Fibroblast of upper back skin (primary cell): ENCODE measurements at places on chromosomes 5 and 9.

GRCh38 chr9:110977259-110977709 lies 61.0 kb downstream of the LPAR1 start:
- DNase-seq: peak; percentile 85

- no peak for DNase-seq
These were observed 16.1 kb downstream of the NOTCH1 start for GRCh38 chr9:136529516-136530460.

GRCh38 chr9:94895668-94896067 lies 169.2 kb downstream of the AOPEP start:
- DNase-seq: no peak

DNA sequence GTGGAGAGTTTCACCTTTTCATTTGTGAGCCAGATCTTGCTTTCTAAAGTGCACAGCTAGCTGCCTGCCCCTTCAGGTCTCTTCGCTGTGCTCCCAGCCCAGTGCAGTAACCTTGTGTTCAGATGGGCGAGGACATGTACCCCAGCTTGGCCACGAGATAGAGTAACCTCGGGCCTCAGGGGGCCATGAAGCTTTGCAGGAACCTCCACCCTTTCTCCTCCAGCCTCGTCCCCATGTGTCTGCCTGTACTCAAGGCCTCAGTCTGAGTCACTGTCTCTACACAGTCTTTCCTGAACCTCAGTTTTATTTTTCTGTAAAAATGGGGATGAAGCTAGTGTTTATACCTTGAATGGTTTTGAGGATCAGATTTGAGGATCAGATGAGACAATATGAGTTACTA lies 37.9 kb downstream of the ERGIC1 start:
- DNase-seq: no peak

- DNase-seq: no peak
These were observed 115.1 kb downstream of the GABBR2 start for GRCh38 chr9:98593354-98594253.

- DNase-seq: no peak
These were observed 201.2 kb downstream of the ADCY2 start for GRCh38 chr5:7597059-7597642.

GRCh38 chr9:127580366-127580765 lies 31.7 kb upstream of the STXBP1 start:
- no peak for DNase-seq

- no peak for DNase-seq
These were observed 44.6 kb downstream of the JAKMIP2 start for GRCh38 chr5:147737921-147738320.

DNA sequence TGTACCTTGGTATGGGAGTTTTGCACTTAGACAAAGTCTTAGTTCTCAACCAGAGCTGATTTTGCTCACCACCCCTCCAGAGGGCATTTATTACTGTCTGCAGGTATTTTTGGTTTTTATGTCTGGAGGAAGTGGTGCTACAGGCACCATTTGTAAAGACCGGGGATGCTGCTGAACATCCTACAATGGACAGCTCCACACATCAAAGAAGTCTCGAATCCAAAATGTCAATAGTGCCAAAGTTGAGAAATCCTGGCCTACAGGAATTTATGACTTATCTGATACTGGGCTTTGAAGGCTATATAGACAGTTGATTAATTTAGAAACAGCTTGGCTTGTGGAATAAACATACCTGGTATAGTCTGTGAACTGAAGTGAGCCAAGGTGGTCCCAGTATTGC lies 137.5 kb downstream of the PIP5K1B start:
- DNase-seq: no peak

- no peak for DNase-seq
These were observed 647.3 kb upstream of the GRAMD2B start for GRCh38 chr5:125775896-125776295.

DNA sequence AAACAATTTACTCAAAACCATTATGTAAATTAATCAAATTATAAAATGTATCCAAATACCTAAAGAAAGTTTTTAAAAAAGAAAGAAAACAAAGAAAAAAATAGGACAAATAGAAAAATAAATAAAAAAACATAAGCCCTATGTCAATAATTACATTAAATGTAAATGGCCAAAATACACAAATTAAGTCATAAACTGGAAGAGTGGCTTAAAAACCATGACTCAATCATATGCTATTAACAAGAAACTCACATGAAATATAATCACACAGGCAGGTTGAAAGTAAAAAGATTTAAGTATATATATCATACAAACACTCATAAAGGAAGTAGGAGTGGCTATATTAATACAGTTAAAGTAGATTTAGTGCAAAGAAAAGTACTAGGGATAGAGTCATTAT lies 95.3 kb downstream of the PRELID2 start:
- DNase-seq: no peak

- no peak for DNase-seq
These were observed 21.2 kb downstream of the CAST start for GRCh38 chr5:96683392-96683791.

DNA sequence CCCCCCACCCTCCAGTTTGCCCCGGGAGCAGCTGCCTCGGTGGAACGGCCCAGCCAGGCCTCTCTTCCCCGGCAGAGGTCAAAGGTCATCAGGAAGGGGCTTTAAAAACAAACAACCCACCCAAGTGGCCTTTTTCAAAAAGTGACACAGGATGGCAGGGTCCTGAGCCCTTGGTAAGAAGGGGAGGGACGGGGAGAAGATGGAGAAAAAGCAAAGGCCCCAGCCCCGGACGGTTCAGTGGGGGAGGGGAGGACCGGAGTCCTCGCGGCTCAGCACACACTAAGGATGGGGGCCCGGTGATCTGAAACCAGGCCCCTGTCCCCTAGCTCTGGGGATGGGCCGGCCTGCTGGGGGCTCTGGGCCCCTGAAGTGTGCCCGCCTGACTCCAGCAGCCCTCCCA lies 1.1 kb downstream of the PRRX2 start:
- DNase-seq: no peak

- DNase-seq: peak; percentile 23
These were observed 289.5 kb upstream of the IL12B start for GRCh38 chr5:159619826-159620225.

- DNase-seq: no peak
These were observed 40.2 kb downstream of the NLN start for GRCh38 chr5:65762234-65762633.

DNA sequence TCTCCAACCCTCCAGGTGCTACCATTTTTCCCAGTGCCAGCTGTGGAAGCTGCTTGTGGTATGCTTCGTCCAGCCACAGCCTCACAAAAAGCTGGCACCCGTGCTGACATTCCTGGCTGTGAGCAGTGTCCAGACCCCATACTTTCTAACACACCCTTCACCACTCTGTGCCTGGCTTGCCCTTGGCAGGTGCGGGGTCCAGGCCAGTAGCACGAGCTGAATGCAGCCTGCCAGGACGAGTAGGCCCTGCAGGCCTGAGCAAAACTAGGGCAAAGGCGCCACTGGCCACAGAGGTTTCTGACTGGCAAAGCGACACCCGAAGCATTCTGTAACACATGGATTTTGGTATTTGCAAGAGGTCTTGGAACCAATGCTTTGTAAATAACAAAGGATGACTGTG lies 26.0 kb upstream of the GHR start:
- no peak for DNase-seq

DNA sequence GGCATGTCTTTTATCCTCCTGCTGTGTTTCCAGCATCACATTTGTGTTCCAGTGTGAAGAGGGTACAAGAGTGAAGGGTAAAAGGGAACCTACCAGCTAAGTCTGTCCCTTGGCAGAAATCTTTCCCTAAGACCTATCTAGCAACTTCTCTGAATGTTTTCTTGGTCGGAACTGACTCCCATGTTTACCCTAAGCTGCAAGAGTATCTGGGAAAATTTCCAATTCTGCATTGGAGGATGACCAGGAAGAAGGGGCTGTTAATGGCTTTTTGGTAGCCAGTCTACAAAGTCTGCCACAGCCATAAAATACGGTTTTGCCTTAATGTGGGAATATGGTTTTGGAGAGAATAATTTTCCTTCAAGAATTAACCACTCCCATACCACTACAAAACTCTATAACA lies 75.1 kb downstream of the MAST4 start:
- DNase-seq: peak; percentile 9

DNA sequence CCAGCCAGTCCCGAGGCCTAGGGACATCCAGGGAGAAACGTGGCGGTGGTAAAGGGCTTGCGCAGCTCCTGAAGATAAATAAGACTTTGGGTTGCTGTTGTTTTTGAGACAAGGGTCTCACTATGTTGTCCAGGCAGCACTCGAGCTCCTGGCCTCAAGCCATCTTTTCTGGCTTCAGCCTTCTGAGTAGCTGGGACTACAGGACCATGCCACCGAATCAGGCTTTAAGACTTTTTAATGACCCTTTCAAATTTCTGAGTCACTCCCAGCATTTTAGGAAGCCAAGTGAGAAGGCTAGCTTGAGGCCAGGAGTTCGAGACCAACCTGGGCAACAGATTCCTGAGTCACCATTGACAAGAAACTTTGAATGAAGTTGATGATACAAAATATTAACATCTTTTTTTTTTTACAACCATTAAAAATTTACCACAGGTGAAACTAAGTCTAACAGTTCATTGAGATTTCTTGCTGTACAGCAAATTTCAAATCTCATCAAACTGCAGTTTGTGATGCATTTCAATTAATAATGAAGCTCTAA lies 817 bp upstream of the GNE start:
- DNase-seq: peak; percentile 6

GRCh38 chr5:132024789-132025402 lies 13.4 kb upstream of the ACSL6 start:
- no peak for DNase-seq

DNA sequence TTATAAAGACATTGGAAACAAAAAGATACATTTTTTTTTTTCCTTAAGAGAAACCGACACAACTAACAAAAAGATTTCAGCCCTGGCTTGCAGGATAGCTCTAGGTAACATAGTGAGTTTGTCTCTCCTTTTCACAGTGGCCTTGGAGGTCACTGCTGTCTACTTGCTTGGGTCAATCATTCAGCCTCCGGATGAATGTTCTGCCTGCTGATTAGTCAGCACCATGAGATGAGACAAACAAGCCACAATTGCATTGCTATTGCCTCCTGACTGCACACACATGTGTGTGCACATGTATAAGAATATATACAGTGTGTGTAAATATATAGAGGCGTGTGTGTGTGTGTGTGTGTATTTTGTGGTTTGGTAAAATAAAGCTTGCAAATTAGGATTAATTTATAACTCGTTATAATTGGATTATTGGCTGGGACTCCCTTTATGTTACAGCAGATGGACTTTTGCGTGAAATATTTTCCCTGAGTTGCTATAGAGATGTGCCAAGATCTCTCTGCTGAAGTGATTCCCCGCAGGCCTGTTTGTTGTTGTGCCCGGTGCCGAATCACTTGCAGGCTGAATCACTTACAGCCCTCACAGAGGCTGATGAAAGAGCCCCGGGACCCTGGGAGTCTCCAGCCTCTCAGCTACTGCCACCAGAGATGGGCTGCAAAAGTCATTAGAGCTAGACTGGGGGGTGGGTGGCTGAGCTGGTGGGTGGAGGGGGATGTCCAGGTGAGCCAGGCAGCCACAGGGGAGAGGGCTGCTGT lies 161.2 kb downstream of the FGF18 start:
- peak; percentile 57 for DNase-seq

- peak; percentile 73 for DNase-seq
These were observed 56.1 kb downstream of the MEF2C start for GRCh38 chr5:88826646-88827585.

- no peak for DNase-seq
These were observed 3.1 kb upstream of the SLC27A6 start for GRCh38 chr5:128962211-128962610.

DNA sequence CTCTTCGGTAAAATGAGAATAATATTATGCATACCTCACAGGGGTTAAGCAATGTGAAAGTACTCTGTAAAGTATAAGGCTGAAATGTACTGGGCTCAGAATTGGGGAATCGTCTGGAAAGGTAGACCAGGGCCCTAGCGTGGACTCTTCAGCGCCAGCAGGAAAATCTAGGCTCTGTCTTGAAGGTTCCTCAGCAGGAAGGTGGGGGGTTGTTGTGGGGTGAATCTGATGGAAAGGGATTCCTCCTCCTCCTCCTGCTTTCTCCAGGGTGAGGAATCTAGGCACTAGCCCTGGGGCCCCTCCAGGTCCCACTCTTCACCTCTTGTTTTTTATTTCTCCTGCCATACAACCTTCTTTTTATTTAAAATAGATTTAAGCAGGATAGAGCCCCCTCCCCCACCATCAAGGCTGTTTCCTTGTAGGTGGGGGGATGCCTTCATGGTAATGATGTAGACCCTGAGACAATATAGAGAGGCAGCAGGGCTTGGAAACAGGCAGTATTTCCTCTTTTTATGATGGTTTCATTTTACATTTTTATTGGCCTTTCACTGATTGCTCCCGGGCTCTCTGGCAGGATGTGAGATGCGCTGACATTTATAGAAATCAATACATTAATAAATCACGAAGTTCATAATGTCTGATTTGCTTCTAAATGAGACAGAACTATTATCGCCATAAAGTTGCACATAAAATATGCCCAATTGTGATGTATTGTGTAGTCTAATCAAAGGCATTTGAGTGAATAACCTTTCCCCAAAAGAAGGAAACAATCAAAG lies 78.9 kb upstream of the GABRP start:
- no peak for DNase-seq

DNA sequence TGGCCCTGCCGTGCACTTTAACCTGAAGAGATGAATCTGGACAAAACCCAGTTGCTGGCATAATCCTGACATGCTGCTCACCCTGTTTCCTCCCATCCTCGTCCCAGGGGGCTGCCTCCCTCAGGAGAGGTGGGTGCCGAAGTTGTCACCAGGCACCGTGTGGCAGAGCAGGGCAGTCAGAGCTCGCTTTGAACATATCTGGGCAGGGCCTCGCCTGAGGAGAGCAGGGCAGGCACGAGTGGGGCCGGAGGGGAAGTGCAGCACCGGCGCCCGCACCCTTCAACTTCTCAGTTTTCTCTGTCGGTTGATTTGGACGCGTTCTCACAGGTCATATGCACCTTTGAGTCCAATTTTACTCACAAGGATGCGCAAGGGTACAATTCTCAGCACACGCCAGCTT lies 141.1 kb upstream of the PHYKPL start:
- no peak for DNase-seq

DNA sequence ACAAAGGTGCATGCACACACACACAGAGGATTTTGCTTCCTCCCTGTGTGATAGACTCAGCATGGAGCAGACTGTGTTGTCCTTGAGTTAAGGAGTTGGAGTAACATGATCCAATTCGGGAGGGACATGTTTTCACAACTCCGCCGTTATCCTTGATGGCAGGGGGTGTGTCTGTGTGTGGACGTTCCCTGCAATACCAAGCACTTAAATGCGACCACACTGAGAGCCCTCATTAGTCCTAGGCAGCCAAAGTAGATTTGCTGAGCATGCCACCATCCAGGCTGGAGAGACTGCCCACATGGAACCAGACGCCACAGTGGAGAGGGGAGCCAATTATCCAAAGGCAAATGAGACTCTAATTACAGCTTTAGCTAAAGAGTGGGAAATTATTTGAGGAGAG lies 140.1 kb downstream of the DOCK2 start:
- DNase-seq: no peak

GRCh38 chr5:178527458-178528307 lies 62.5 kb downstream of the COL23A1 start:
- peak; percentile 18 for DNase-seq

GRCh38 chr5:160347448-160347847 lies 23.0 kb downstream of the C1QTNF2 start:
- no peak for DNase-seq

- no peak for DNase-seq
These were observed 36.8 kb downstream of the PIP5K1B start for GRCh38 chr9:68741704-68742332.

- no peak for DNase-seq
These were observed 22.6 kb upstream of the DMXL1 start for GRCh38 chr5:119048246-119048645.
